Cerebellar cortex (tissue), 1 donor: ENCODE measurements at places on chromosomes 11 and 22.
A peak's percentile ranks its signal among the peaks of the same experiment; 100 is the strongest.

- no peak for DNase-seq
Observed at GRCh38 chr11:60910711-60911380, 3.1 kb upstream of the TMEM109 start.

- no peak for DNase-seq
Observed at GRCh38 chr11:83042964-83043711, 28.6 kb downstream of the RAB30 start.

- peak; percentile 34 for DNase-seq
Observed at GRCh38 chr22:30514252-30514651, 8.8 kb upstream of the SEC14L4 start.

GRCh38 chr11:92819830-92820229, 149.6 kb upstream of the MTNR1B start:
- no peak for DNase-seq

GRCh38 chr11:130400781-130401483, 27.5 kb downstream of the ADAMTS8 start:
- DNase-seq: no peak

DNA sequence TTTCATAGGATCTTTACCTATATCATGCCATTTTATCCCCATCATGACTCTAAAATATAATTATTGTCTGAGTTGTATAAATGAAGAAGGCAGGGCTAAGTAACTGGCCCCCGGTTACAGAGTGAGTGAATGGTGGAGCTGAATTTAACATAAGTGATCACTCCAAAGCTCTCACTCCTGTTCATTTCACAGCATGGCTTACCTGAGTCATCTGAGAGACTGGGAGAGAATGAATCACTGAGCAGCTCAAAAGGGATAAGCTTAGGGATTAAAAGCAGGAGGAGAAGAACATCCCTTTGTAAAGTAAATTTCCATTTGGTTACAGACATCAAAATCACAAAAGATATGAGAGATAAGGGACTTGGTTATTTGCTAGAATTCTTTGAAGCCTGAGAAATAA, 294.0 kb upstream of the CTSC start:
- no peak for DNase-seq

GRCh38 chr22:39592081-39593065, 21.8 kb downstream of the CACNA1I start:
- DNase-seq: peak; percentile 46

DNA sequence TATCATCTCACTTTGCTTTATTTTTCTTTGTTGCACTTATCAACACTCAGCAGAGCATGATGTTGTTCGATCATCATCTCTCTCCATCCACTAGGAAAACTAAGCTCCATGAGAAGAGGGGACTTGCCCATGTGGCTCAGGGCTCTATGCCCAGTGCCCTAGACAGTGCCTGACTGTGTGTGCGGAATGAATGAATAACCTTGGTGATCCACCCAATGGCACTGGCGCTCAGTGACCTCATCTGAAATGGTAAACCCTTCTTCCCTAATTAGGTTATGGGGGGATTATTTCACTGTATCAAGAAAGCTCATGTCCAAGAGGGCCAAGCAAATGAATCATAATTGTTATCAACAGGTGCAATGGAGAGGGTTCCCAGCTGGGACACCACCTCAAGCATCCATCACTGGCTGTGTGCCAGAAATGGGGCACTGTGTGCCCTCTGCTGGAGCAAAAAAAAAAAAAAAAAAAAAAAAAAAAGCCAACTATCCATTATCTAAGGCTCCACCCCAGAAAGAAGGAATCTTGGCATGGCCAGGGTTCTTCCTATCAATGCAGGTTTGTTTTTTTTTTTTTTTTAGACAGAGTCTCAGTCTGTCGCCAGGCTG, 172.6 kb downstream of the LARGE1 start:
- no peak for DNase-seq

DNA sequence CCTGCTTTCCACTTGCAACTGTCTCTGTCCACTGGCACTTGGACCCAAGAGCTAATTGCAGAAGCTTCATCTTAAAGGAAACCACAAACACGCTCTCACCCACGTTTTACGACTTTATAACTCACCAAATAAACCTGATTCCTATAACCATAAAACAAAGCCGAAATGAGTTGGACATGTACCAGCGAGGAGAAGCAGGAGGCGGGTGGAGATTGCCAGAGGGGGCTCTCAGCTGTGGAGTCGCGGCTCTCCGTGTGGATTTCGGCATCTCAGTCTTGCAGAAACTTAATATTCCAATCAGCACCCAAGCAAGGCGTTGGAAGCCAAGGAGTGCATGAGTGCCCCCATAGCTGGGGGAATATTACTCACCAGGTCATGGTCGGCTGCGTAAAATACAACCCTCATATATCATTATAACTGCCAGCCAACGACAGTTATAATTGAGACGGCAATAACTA, 483.6 kb downstream of the MN1 start:
- no peak for DNase-seq
